ENCODE measurements at places on chromosomes 13 and 19. TPM values are rescaled to one million over a fixed set of nuclear protein-coding genes. Genes with fewer than 3 reads are reported as not detected.

Gene GPR180
- total RNA-seq = 3.6 TPM

Gene KLK15
- not detected for total RNA-seq

GRCh38 chr13:109738298-109738746 is 48.1 kb downstream of the IRS2 start:
- DNase-seq = no peak
- no peak overlapping the region for H3K27ac ChIP-seq
- H3K36me3 ChIP-seq = no peaks in the 10 kb centered on the region
- no peak overlapping the region for H3K4me3 ChIP-seq
- peaks cover 11% of the 10 kb centered on the region for H3K27me3 ChIP-seq
- peaks cover 15% of the 10 kb centered on the region for H3K4me1 ChIP-seq

- peaks cover 18% of the 10 kb centered on the region for H3K27me3 ChIP-seq
- H3K4me1 ChIP-seq = no peaks in the 10 kb centered on the region
- H3K4me3 ChIP-seq = no peak overlapping the region
- no peaks in the 10 kb centered on the region for H3K36me3 ChIP-seq
Observed at GRCh38 chr13:91247768-91248167, 99.7 kb upstream of the MIR17HG start.
